ENCODE measurements at places on chromosomes 3 and 15.

DNA sequence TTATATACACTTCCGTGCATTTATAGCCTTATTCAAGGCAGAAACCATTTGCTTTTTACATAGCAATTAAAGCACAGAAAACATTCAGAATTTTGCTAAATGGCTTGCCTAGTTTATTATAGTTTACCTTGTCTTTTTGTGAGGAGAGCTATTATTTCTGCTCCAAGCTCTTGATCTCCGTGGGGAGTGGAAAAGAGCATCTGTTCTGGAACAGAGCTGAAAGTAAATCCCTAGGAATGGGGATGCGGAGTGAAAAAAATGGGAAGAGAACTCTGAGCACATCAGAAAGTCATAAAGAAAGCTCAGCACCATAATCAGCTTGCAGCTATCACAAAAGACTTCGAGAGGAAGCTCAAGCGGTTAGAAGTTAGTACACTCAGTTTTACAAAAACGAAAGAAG is 1006.7 kb downstream of the ROBO2 start:
- no peak for DNase-seq

- no peak for DNase-seq
Measured at GRCh38 chr15:92580933-92581445, 74.6 kb downstream of the FAM174B start.

- no peak for DNase-seq
Measured at GRCh38 chr3:59609657-59610348, 560.0 kb upstream of the CFAP20DC start.

DNA sequence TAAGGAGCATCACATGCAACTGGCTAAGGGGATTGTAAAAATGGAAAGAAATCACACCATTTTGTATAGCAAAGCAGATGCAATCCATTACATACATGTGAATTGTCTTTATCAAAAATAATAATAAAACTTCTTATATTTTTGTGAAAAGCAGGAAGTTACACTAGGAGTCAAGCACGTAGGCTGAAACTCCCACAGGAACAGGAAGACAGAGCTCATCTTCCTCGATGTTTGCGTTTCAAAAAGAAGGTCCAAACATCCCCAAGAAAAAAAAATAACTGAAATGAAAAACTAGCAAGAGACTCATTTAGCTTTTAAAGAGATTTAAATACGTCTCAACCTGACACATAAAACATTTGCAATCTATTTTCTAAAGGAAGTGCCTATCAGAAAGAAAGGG is 106.6 kb downstream of the TGFBR2 start:
- no peak for DNase-seq

- DNase-seq = no peak
Measured at GRCh38 chr3:139251529-139251928, 92.3 kb upstream of the MRPS22 start.

DNA sequence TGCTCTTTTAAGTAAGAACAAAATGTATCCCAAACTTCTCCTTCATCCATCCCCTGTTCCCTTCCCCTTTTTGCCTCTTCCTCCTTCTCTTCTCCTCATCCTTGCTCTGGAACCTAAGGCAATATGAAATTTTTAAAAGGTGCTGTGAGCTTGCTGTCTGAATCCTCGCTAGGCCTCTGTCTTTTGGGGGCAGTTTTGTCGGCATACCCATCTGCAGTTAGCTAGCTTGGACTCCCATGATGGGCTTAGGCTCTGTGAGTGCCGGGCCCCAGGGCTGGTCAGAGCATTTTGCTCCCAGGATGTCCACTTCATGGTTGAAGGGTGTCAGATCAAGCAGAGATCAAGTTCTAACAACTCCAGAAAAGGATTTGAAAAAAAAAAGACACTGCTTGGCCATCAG is 18.6 kb downstream of the ZIC1 start:
- no peak for DNase-seq

GRCh38 chr15:84967380-84967779 is 14.3 kb upstream of the PDE8A start:
- DNase-seq = no peak

GRCh38 chr3:194422188-194422587 is 23.1 kb upstream of the GP5 start:
- no peak for DNase-seq

DNA sequence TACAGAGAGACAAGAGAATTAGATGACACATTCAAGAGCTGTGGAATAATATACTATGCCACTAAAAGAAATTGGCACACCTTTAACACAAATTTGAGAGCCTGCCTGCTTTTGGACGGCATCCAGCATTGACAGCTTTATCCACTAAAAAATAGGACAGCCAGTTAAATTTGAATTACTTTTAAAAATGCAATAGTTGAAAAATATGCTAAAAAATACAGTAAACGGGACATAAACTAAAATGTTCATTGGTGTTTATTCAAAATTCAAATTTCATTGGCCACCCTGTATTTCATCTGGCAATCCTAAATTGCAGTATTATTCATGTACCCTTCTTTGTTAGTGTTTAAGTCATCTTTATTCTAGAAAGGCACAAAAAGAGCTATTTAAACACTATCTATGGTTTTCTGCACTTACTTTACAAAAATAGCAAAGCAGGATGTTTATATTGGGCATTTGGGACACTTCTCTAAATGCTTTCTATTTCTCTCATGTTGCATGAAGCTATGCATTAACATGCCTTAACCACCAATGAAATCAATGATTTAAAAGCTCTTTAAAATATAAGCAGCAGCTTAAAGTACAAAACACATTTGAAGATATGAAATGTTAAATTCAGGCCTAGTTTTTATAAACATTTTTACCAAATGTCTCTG is 160.1 kb downstream of the NEK10 start:
- no peak for DNase-seq

- no peak for DNase-seq
Measured at GRCh38 chr15:58438956-58439355, 7.2 kb downstream of the LIPC start.

GRCh38 chr3:123283074-123283473 is 81.3 kb downstream of the SEC22A start:
- DNase-seq = no peak

- no peak for DNase-seq
Measured at GRCh38 chr3:99674086-99674789, 35.8 kb downstream of the COL8A1 start.

GRCh38 chr15:45589256-45589655 is 2.1 kb downstream of the BLOC1S6 start:
- DNase-seq = no peak

DNA sequence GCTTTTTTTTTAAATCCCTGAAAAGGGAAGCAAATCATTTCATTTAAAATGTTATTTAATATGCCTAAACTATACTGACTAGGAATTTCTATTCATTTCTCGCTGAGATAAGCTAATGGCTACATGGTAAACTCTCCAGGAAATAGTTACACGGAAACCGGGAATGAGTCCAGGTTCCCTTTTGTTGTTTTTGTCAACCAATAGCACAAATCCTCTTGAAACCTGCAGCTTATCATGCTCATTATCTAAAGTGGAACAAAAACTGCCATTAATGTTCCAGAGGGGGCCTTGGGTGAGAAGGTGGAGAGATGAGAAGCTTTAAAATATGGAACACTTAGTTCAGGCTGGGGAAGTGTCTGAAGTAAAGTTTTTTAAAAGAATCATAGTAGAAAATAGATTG is 113.5 kb upstream of the ALCAM start:
- DNase-seq = no peak

- no peak for DNase-seq
Measured at GRCh38 chr3:14564741-14565140, 24.6 kb upstream of the GRIP2 start.

DNA sequence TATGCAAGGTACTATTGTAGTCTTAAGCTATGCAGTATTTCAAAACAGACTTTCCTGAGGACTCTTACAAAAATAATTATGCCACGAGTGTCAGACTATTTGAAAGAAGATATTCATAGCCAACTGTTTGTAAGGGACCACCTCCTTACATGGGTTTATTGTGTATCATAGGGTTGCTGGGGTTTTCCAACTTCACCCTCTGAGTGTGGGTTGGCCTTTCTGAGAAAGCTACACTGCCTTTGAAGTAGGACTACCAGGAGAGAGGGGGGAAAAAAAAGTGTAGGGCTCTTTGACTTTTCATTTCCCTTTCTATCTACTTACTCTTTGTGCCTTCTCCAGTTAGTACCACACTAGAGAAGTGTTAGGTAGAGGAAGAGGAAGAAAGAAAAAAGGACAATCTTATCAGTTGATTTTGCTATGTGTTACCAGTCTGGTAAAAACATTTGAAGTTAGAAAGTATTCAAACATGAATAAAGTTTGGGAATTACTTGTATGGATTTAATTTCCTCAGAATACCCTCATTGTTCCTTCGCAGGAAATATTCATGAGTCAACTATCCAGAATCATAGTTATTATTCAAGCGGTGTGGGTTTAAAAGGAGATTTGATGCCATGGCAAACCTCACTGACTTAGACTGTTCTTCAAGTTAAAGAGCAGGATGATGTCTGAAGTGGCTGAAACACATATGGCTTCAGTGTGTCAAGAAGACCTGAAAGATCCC is 329.3 kb upstream of the THBS1 start:
- peak; percentile 68 for DNase-seq

DNA sequence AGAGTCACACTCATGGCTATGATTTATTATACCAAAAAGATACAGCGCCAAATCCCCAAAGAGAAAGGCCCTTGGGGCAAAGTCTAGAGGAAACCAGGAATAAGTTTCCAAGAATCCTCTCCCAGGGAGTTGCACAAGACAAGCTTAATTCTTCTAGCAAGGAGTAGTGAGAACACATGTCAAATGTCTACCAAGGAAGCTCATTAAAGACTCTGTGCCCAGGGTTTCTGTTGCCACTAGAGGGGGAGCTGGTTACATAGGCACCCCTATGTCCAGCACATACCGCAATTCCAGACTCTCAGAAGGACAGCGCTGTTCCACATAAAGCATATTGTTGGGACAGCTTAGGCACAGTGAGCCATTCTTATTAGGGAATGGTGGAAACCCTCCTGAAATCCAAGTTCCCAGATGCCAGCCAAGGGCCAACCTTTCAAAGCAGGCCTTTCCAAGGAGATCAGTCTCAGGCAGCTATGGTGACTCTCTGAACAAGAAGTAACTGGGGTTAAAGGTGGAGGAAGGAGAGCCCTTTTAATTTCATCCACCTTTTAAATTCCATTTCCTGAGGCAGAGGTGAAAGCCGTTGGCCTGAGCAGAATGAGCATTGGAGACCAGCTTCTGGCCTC is 194.2 kb downstream of the UACA start:
- peak; percentile 56 for DNase-seq

DNA sequence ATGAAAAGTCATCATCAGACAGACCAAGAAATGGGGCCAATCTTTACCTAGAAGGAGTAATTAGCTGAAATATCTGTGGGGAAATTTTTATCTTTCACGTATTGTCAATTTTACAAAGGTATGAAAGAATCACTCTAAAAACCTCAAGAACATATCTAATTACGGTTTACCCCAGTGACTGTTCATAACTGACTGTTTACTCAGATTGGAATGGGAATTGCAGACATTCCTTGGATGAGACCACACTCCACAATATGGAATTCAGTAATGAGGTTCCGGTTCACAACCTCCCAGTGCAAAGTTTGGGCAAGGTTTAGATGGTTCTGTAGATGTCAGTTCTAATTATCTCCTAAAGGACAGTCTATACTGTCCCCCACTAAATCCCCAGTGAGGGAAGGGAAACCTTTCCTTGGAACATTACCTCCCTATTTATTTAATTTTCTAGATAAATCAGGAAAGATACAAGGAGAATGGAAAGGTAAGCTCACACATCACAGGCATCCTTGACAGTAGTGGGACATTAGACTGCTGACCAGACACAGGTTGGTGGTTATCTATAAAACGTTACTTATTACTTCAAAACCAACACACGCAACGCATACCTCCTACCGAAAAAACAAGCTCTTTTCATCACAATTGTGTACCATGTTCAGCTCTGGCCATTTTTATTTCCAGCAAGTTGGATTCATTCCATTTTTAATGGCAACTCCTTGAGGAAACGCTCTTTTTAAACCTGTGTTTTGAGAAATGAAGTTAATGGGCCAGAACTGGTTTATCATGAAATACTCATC is 129.9 kb downstream of the RORA start:
- no peak for DNase-seq

GRCh38 chr15:58505581-58505980 is 73.8 kb downstream of the LIPC start:
- no peak for DNase-seq

DNA sequence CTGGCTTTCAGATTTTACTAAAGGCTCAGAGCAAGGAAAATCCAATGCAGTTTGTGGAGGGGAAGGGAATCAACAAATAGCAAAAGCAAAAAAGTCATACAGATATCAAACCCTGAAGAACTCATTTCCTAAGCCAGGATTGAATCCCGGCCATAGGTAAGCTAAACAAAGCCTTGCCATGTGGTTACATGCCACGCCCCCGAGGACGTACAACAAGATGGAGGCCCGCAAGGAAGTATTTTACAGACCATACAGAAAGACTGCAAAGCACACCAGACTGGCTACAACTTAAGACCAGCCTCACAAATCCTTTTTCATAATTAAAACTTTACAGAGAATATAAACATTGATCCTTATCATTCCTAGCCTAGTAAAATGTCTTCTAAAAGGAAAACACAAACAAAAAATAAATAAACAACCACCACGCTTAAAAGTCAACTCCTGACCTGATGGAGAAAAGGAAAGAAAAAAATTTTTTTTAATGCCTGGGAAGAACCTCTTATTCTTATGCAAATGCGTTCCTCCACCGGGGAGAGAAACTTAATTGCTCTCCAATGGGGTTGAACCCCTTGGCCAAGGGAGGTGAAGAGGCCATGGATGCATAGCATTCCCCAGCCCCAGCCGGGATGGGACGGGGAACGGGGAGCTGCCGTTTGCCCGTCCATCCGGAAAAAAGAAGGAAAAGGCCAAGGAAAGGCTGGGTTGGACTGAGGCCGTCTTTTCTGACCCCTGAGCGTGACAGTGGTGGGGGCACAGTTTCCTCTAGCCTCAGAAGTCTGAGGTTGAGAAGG is 39.3 kb downstream of the IL1RAP start:
- DNase-seq = no peak

DNA sequence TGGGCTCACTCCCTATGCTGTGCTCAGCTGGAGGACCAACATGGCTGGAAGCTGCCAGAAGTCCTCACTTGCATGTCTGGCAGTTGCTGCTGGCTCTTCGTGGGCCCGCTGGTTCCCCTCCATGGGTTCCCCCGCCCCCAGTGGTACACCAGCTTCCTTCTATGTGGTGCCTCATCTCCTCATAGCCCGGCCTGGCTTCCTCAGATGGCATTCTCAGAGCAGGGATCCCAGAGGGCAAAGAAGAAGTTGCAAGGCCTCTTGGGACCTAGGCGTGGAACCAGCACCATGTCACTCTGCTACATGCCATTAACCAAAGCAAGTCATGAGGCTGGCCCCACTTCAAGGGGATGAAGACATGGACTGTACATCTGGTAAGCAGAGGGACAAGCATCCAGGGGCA is 2.9 kb upstream of the CFAP92 start:
- no peak for DNase-seq

- no peak for DNase-seq
Measured at GRCh38 chr3:182058488-182058887, 346.8 kb downstream of the SOX2 start.

GRCh38 chr3:153591561-153592245 is 429.7 kb downstream of the RAP2B start:
- no peak for DNase-seq
